Left lung (tissue), 14 donors: ENCODE measurements at places on chromosomes 6 and 20.

DNA sequence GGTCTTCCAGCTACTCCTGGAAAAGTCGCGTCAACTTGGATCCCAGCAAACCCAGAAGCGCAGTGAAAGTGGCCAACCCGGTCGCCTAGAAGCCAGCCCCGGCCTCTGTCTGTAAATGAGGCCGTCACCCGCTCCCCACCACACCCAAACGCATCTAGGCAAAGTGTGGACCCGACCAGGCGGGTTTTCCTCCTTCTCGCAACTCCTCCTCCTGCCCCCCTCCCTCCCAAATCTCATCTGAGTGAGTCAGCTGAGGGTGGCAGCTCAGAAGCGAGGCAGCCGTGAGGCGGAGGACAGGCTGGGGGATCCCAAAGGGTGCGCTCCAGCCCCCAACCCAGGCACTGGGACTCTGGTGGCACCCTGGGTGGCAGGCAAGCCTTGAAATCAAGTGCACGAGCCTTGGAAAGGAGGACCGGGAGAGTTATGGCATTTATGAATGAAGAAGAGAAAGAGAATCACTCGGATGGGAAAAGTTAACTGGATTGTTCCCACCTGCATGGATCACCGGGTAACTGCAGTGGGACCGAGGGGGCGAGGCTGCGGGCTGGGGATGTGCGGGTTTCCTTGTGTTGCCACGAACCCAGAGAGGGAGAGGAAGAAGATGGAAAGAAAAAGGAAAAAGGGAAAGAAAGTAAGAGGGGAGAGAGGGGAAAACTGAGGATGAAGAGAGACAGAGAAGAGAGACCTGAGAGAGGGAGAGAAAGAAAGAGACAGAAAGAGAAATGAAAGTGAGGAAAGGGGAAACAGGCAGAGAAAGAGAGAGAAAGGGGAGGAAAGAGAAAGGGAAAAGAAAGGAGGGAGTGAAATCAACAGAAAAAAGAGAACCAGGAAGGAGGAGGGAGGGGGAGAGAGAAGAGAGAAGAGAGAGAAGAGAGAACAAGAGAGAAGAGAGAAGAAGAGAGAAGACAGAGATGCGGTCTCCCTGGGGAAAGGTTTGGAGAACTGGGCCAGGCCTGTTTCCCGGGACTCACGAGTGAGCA lies at the start of gene APCDD1L:
Gene APCDD1L, minus strand, starts transcription at position 167 of the 980 bp plus-strand sequence. CDS start 692 bp downstream, outside the sequence.
- no peak within 1 kb of the TSS for H3K27ac ChIP-seq
- H3K4me1 ChIP-seq = no peaks in the 10 kb centered on the region

DNA sequence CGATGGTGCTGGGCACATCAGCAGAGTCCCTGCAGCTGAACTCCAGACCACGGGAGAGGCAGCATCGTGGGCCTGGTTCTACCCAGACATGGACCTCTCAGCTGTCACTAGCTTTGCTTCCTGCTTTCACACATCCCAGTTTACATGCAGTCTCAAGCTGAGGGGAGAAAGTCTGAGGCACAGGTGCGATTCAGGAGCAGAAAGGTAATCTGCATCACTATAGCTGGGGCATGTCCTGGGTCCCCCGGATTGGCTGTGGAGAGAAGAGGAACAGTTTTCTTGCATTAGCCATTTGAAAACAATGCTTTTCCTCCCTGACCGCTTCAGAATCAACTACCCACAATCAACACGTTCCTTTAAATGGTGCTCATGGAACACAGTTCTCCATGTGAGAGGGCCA lies 59.9 kb downstream of the PLAGL1 start:
- DNase-seq = no peak
- no peak overlapping the region for H3K4me3 ChIP-seq
- no peak overlapping the region for H3K27ac ChIP-seq

- peaks cover 16% of the 10 kb centered on the region for H3K27me3 ChIP-seq
- H3K4me3 ChIP-seq = no peak overlapping the region
- no peaks in the 10 kb centered on the region for H3K36me3 ChIP-seq
- DNase-seq = no peak
- no peak overlapping the region for H3K27ac ChIP-seq
- no peaks in the 10 kb centered on the region for H3K4me1 ChIP-seq
Observed at GRCh38 chr6:33123732-33124524, 48.1 kb downstream of the HLA-DPB1 start.

GRCh38 chr6:118240878-118241528 lies 307.1 kb upstream of the PLN start:
- no peaks in the 10 kb centered on the region for H3K27me3 ChIP-seq
- H3K27ac ChIP-seq = no peak overlapping the region
- H3K4me1 ChIP-seq = no peaks in the 10 kb centered on the region
- no peak for DNase-seq
- no peaks in the 10 kb centered on the region for H3K36me3 ChIP-seq
- no peak overlapping the region for H3K4me3 ChIP-seq

DNA sequence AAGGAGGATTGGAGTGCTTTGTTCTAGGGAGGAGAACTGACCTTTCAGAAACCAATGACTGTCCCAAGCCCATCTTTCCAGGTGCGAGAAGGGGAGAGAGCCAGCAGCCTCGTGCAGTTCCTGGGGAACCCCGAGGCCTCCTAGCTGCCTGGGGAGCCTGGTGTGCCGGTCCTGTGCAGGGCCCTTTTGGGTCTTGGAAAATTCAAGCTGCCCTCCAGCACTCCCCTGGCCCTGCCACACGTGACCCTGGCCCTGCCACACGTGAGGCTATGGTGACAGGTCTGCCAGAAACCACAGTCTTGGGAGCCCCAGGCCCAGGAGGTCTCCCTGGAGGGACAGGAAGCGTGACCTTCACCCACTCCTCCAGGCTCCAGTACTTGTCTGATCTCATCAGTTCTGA lies 15.7 kb downstream of the IP6K3 start:
- no peak overlapping the region for H3K4me3 ChIP-seq
- no peak overlapping the region for H3K27ac ChIP-seq
- H3K36me3 ChIP-seq = no peaks in the 10 kb centered on the region
- H3K4me1 ChIP-seq = no peaks in the 10 kb centered on the region

GRCh38 chr20:44967207-44967807 lies 995 bp downstream of the STK4 start:
- H3K36me3 ChIP-seq = peaks cover 4% of the 10 kb centered on the region
- H3K4me1 ChIP-seq = peaks cover 52% of the 10 kb centered on the region
- DNase-seq = no peak
- peak overlapping the region; percentile 98 for H3K4me3 ChIP-seq
- H3K27me3 ChIP-seq = no peaks in the 10 kb centered on the region

DNA sequence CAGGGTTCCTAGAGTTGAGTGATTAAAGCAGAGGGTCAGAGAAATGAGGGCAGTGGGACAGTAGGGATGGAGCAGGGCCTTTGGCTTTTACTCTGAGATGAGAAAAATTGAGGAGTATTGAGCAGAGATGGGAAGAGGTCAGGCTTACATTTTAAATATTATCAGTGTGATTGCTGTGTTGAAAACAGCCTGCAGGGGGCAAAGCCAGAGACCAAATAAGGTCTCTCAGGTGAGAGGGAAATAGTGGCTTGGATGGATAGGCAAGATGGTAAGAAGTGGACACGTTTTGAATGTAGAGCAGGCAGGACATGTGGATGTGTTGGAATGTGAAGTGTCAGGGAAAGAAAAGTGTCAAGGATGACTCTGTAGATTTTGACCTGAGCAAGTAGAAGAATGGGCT lies 105.0 kb upstream of the MAP3K7 start:
- H3K4me3 ChIP-seq = no peak overlapping the region
- no peaks in the 10 kb centered on the region for H3K27me3 ChIP-seq
- no peaks in the 10 kb centered on the region for H3K36me3 ChIP-seq
- H3K27ac ChIP-seq = no peak overlapping the region
- no peaks in the 10 kb centered on the region for H3K4me1 ChIP-seq

DNA sequence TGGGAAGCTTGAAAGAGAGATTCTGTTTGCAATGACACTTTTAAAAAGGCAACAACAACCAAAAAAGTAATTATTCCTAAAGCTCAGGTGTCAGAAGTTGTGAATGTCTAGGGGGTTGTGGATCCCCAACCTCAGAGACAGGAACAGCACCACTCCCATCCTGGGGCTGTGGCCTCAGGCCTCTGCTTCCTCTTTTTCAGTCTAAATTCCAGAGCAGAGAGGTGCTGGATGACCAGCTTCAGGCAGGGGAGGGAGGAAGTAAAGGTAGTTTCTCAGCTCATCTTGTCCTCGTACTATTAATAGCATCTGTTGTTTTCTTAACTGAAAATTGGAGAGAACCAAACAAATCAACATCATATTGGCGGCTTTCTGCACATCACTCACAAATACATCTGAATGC lies 8.3 kb downstream of the NT5E start:
- no peaks in the 10 kb centered on the region for H3K36me3 ChIP-seq
- no peak for DNase-seq
- H3K27me3 ChIP-seq = no peaks in the 10 kb centered on the region
- H3K4me3 ChIP-seq = no peak overlapping the region
- no peaks in the 10 kb centered on the region for H3K4me1 ChIP-seq
- no peak overlapping the region for H3K27ac ChIP-seq

GRCh38 chr6:89509777-89510281 lies 76.9 kb downstream of the ANKRD6 start:
- peak; percentile 12 for DNase-seq
- H3K4me1 ChIP-seq = peaks cover 5% of the 10 kb centered on the region
- no peaks in the 10 kb centered on the region for H3K27me3 ChIP-seq
- no peak overlapping the region for H3K4me3 ChIP-seq
- peak overlapping the region; percentile 4 for H3K27ac ChIP-seq

- peak within 1 kb of the TSS; percentile 92 for H3K27ac ChIP-seq
- peak; percentile 90 for DNase-seq
- no peaks in the 10 kb centered on the region for H3K36me3 ChIP-seq
- peaks cover 65% of the 10 kb centered on the region for H3K27me3 ChIP-seq
- no peaks in the 10 kb centered on the region for H3K4me1 ChIP-seq
Observed at GRCh38 chr6:148746363-148747144, at the start of gene UST. UST (plus strand) TSS chr6:148747030; CDS start chr6:148747431, 401 bp downstream.

DNA sequence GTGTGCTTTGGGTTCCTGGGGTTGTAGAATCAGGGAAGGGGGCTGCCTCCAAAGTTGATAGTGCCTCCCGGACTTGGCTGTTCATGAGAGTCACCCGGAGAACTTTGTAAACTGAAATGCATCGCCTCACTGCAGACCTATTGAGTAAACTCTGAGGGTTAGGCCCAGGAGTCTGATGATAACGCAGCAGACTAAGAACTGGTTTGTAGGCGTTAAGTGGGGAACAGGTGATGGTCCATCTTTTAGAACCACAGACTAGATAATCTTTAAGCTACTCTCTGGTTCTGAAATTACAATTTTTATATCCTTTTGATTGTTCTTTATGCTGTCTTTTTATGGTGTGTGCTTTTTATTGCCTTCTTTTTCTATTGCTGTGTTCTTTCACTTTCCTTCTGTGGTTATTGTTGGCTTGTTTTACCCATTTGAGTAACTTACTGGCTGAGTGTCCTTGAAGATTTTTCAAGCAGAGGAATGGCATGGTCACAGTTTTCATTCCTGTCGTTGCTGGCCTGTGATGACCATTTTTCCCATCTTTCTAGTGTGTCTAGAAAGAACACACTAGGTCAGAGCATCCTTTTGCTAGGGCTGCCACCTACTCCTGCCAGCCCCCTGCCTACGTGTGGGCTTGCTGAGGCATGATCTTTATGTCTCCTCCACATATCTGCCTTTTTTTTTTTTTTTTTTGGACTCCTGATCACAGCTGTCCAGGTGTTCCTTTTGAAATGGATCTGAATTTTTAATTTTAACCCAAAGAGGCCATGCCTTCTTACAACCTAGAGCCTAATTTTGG lies 30.9 kb downstream of the LRRC1 start:
- DNase-seq = no peak
- H3K4me3 ChIP-seq = no peak overlapping the region
- no peaks in the 10 kb centered on the region for H3K27me3 ChIP-seq
- no peaks in the 10 kb centered on the region for H3K4me1 ChIP-seq
- H3K36me3 ChIP-seq = no peaks in the 10 kb centered on the region

GRCh38 chr6:9360881-9361280 lies 925.5 kb upstream of the SLC35B3 start:
- no peak overlapping the region for H3K27ac ChIP-seq
- H3K4me1 ChIP-seq = no peaks in the 10 kb centered on the region
- no peak overlapping the region for H3K4me3 ChIP-seq

GRCh38 chr6:63307581-63308246 lies 12.1 kb downstream of the LGSN start:
- H3K4me1 ChIP-seq = no peaks in the 10 kb centered on the region
- H3K27ac ChIP-seq = no peak overlapping the region
- DNase-seq = no peak

- no peaks in the 10 kb centered on the region for H3K36me3 ChIP-seq
- H3K4me1 ChIP-seq = no peaks in the 10 kb centered on the region
- no peak for DNase-seq
- H3K27ac ChIP-seq = no peak overlapping the region
- no peaks in the 10 kb centered on the region for H3K27me3 ChIP-seq
Observed at GRCh38 chr20:61073376-61073775, 178.7 kb upstream of the CDH4 start.

DNA sequence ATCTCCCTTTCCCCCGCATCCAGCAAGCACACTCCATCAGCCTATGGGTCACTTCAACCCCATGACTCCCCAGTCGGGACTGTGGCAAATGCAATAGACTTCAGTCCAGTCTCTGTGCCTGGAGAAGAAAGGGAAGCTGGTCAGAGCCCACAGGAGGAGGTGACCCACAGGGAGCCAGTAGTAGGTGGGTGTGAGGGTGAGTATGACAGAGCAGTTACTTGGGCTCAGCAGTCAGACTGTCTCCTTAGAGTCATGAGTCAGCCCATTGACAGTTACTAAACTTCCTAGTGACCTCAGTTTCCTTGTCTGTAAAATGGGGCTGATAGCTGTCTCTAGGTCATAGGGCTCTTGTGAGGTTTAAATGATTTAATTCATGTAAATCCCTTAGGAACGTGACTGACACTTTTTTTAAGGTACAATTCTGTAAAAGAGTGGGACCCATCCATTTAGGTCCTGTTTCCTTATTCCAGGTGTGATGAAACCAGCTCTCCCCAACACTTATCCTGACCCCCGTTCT lies 33.9 kb upstream of the HLA-C start:
- peaks cover 2% of the 10 kb centered on the region for H3K4me1 ChIP-seq
- no peak overlapping the region for H3K27ac ChIP-seq
- no peak overlapping the region for H3K4me3 ChIP-seq
- no peaks in the 10 kb centered on the region for H3K36me3 ChIP-seq

GRCh38 chr6:71043902-71044301 lies 87.0 kb upstream of the B3GAT2 start:
- no peak overlapping the region for H3K4me3 ChIP-seq
- no peaks in the 10 kb centered on the region for H3K36me3 ChIP-seq
- H3K27me3 ChIP-seq = no peaks in the 10 kb centered on the region
- H3K27ac ChIP-seq = no peak overlapping the region
- DNase-seq = no peak
- no peaks in the 10 kb centered on the region for H3K4me1 ChIP-seq

GRCh38 chr20:38931984-38932383 lies 5.8 kb downstream of the FAM83D start:
- DNase-seq = no peak
- H3K36me3 ChIP-seq = no peaks in the 10 kb centered on the region
- no peak overlapping the region for H3K27ac ChIP-seq
- no peaks in the 10 kb centered on the region for H3K27me3 ChIP-seq

- no peak overlapping the region for H3K27ac ChIP-seq
- H3K36me3 ChIP-seq = no peaks in the 10 kb centered on the region
- no peak overlapping the region for H3K4me3 ChIP-seq
Observed at GRCh38 chr6:163748886-163749285, 334.4 kb downstream of the QKI start.
